Heart right ventricle (tissue), 16 donors: ENCODE measurements at places on chromosomes 2 and 18. TPM values are rescaled to one million over a fixed set of nuclear protein-coding genes. Genes with fewer than 3 reads are reported as not detected.

SPP2 gene
- not detected for total RNA-seq

DNA sequence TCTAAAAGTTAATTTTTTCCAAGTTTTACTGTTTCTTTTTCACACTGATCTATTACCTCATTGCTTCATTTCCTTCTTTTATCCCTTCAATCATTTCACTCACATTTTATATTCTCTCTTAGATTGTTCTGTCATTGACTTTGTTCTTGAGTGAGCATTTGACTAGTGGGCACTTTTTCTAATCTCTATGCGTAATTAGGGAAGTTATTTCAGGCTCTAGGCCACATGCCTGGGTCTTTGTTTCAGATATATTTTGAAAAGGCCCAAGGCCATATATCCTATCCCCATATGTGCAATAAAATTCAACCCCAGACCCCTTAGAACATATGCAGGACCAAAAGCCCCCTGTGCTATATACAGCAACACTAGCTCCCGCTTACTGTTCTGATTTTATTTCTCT lies 61.2 kb downstream of the MSH6 start:
- no peak for DNase-seq

EXOC6B gene
- 109 TPM for total RNA-seq

DNA sequence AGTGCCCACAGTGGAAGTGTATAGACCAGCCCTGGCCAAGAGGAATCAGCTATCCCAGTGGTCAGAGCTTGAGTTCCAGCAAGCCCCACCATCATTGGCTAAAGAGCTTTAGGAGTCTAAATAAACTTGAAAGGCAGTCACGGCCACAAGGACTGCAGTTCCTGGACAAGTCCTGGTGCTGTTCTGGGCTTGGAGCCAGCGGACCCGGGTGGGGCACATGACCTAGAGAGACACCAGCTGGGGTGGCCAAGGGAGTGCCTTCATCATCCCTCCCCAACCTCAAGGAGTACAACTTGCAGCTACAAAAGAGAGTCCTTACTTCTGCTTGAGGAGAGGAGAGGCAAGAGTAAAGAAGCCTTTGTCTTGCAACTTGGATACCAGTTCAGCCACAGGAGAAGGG lies 439.8 kb upstream of the TMEFF2 start:
- no peak for DNase-seq

- DNase-seq: no peak
These were observed 407.8 kb downstream of the CDH2 start for GRCh38 chr18:27769152-27769551.

- DNase-seq: no peak
These were observed 799.3 kb downstream of the BCL11A start for GRCh38 chr2:59754011-59754735.

DNA sequence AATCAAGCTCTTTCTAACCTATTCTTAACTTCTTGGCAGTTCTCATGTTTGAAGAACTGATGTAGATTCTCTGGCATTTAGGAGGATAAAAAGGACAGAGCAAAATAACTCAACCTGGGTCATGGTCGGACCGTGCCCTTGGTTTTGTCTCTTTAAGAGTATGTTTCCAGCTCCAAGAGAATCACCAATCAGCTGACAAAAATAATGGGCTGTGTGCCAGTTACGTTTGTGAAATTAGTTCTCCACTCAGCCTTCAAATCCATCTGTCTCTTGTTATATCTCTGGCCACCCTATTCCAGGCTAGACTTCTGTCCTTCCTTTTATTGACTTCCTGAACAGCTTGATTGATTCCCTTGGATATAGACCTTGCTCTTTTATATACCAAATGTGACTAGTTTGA lies 225.7 kb downstream of the EPHA4 start:
- DNase-seq: no peak

GRCh38 chr2:37357530-37357929 lies 13.1 kb downstream of the QPCT start:
- peak; percentile 34 for DNase-seq

DNA sequence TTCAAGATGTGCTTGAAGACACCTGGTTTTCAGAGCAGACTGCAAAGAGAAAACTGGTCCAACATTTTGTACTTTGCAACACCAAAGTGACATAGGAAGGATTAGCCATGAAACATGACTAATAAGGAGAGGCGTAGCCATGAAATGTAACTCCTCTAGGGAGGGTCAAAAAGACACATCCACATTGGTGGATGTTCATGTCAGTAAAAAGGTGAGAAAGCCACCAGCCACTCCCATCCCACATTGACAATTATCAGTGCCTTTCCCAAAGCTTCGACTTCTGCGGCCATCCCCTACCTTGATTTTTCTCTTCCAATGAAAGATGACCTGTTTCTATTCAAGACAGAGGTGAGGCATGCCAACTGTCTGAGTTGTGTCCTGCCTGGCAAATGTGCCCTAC lies 223.2 kb downstream of the ALK start:
- DNase-seq: no peak

DES gene
- 12,560 TPM for total RNA-seq

GRCh38 chr2:199979398-199979797 lies 24.0 kb downstream of the MAIP1 start:
- no peak for DNase-seq

FAM136A gene
- total RNA-seq: 25.0 TPM

GRCh38 chr18:26304511-26304910 lies 78.3 kb downstream of the TAF4B start:
- no peak for DNase-seq

DNA sequence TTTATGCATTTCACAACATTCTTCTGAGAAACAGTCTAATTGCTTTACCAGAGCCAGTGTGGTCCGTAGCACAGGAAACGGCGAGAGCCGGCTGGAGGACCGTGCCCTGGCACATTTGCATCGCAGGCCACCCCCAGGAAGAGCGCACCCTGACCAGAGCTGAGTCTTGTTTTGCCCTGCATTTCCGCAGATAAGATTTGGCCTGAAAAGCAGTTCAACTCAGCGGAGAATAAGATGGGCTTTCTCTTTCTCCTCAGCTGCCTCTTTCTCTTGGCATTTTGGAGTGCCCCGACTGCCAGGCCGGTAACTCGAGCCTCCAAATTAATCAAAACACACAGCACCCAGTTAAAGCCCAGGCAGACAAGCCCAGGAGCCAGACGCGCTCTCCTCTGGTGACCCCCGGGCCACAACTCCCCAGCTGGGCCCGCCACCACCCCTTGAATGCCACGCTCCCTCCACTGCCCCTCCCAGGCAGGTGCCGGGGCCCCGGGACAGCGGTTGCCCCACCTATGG lies 464 bp downstream of the COL4A4 start:
- DNase-seq: no peak

DNA sequence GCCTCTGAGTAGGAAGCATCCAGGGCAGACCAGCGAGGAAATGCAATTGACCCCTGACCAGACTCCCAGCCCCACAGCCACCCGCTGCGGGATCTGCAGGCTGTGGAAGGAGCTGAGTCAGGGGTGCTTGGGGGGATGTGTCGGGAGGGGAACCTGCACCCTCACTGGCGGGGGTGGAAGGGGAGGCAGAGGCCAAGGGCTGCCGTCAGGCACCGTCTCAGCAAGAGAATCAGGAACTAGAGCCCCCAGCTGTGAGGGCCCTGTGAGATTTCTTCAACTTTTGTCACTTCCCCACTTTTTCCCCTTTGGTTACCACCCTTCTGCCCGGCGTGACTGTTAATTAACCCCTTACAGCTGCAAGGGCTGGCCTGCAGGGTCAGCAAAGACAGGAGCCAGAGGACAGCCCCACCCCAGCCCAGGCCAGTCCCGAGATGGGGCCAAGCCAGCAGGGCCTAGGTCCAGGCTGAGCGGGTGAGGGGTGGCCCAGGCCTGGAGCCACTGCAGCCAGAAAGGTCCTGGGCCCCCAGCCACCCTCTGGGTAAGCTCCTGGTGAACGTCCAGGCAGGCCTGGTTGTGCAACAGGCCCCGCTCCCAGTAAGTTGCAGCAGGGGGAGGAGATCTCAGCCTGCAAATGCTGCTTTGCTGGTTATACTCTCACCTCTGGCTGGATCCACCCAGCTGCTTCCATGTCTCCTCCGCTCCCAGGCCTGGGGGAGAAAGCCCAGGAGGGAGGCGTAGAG lies 147.0 kb upstream of the ID2 start:
- peak; percentile 54 for DNase-seq

IFIH1 gene
- 22.1 TPM for total RNA-seq

SCN7A gene
- 16.0 TPM for total RNA-seq

DNA sequence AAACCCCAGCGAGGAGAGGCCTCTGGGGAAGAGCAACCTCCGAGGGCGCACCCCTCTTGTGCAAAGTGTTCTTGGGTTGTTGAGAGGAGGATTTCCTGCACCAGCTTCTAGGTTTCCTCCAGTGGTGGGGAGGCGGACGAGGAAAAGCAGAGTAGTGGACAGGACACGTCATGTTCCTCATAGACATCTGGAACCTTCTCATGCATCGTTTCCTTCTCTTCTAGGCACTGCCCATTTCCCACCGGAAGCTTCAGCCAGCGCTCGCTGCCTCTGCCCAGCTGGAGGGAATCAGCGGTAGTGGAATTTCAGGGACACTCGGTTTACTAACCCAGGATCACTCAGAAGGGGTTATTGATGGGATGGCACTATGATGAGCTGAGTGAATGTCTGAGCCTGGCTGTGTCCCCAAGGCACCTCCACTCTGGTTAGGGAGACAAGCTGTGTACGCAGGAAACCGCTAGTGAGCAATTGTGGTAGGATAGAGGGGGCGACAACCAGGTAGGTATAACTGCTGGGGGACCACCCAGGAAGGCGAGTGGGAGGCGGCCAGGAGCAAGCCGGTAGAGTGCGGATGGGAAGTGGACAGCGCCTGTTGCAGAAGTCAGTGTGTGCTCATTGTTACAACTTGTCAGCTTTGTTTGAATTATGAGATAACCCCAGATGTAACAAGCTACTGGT lies 960 bp upstream of the APOB start:
- DNase-seq: no peak

CYTIP gene
- total RNA-seq: 1.5 TPM

DNA sequence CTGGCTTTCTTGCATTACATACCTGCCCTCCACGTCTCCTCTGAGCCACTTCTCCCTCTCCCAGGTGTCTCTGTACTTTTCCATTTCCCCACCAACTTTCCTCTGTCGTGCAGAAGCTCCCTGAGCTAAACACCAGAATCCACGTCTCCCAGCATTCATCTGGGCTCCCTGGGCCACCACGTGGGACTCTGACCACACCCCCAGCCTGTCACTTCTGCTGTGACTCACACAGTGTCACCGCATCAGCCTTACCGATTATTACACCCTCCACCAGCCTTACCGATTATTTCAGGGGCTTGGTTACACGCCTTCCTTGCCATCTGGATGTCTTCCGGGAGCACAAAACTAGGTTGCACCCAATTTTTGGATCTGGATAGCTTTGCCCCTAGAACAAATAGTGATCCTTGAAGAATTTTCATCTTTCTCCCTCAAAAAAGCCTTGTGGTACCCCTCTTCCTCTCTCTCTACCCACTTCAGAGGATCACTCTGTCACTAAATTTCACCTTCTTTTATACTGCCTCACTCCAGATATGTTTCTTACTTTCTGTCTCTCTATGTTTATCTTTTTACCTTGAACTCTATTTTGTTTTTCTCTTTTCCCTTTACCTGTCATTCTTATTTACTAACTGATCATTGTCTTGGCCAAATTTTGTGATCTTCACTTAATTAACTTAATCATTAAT lies 136.9 kb upstream of the CAB39 start:
- no peak for DNase-seq

DNA sequence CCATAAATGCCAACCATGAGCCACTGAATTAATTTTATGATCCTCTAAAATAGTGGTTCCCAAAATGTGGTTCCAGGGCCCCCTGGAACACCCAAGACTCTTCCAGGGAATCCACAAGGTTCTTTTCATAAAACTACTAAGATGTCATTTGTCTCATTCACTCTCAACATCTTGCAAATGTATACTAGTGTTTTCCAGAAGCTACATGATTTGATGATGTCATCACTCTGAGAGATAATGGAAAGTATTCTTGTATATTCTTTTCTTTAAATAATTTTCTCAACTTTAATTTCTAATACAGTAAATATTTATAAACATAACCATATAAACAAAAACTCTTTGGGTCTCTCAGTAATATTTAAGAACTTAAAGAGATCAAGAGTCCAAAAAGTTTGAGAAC lies 57.0 kb downstream of the NRXN1 start:
- DNase-seq: no peak

- no peak for DNase-seq
These were observed 160.8 kb downstream of the AGPS start for GRCh38 chr2:177553176-177553884.

GALNT3 gene
- total RNA-seq: 0.56 TPM

SPATS2L gene
- total RNA-seq: 67.9 TPM

- DNase-seq: no peak
These were observed 180.3 kb upstream of the ETAA1 start for GRCh38 chr2:67216881-67217280.

- DNase-seq: peak; percentile 64
These were observed 177.3 kb downstream of the HAUS1 start for GRCh38 chr18:46281185-46282176.

DNA sequence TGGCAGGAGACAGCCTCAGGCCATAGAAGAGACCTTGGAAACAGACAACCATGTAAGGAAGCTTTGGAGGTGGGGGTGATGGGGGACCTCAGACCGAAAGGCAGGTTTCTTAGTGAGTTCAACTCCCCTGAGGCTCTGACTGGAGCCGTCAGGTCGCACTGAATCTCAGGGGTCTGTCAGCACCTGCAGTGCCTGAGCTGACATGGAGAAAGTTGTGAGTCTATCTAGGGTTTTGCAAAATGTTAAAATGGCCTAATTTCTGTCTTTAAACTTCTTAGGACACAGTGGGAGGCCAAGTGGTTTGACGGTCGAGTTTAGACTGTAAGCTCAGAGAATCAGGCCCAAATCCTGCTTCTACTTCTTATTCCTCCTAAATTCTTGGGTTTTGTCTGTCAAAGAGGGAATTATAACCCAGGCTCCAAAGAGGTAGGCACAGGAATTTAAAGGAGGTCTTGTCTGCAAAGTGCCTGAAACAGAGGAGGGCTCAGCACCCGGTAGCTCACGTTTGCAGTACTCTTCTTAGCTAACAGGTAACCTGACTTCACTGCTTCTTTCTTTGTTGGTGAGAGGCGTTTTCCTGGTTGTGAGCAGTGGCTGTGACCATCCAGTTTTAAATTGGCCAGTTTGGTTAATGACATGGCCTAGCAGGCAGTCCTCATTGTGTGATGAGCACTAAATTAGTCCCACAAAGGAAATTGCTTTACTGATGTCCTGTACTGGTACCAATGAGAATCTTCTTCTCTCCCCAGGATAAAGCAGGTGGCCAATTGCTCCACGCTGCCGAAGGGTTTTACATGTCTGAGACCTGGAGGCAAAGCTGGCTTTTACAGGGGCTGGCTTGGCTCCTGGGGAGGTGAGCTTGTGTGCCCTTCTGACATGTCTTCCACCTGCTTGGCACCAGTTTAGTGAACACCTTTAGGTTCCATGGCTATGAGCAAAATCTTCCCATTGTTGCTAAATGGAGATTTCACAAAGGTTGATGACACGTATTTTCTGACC lies 95.7 kb downstream of the MYCN start:
- no peak for DNase-seq

FAM237A gene
- total RNA-seq: 3.0 TPM

TGFA gene
- total RNA-seq: 1.4 TPM

GRCh38 chr2:218400930-218401881 lies 1.5 kb downstream of the CTDSP1 start:
- no peak for DNase-seq

HAAO gene
- 2.8 TPM for total RNA-seq

OSBPL6 gene
- 7.6 TPM for total RNA-seq
